Mesothelial cell of epicardium (in vitro differentiated cells): ENCODE measurements at places on chromosomes 4 and X. TPM values are rescaled to one million over a fixed set of nuclear protein-coding genes. Genes with fewer than 3 reads are reported as not detected.

DNA sequence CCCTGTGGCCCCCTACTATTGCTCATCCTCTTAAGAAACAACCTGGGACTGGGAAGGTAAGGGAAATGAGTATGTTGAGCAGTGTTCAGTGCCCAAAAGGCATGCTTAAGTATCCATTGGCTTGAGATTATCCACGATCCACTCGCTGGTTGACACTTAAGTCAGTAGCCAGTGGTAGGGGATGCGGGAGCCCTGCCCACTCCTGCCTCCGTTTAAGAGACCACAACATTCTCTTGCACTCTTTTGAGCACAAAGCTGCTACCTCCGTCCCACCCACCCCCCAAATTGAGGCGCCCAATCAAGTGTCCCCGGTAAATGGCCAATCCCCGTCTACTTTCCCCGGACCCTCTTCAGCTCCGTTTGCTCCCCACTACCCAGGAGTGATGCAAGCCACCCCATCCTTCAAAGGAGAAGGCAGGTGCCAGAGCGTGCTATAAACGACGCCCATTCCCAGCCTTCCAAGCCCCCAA is 25.0 kb downstream of the UTP14A start:
- no peak for DNase-seq

DNA sequence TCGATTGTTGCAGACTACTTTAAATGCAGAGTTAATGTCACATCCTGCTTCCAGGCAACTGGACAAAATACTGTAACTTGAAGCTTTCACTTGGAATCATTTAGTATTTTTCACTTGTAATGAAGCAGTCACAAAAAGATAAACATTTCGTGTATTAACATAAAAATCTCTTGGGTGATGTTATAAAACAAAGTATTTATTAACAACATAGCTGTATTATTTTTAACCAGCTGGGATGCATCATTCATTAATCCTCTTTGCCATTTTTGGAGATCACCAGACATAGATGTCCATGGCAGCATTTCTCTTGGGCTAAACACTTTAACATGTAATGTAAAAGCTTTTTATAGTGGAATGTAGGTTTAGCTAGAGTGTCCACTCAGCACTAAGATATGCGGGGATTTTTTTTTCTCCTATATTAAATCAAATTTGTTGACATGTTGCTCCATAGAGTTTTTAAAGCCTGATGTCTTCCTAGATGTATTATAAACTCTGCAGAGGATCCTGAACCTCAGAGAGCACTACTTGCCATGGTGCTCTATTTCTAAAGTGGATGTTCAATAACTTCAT is 193.7 kb upstream of the SPANXN4 start:
- no peak for DNase-seq

GRCh38 chrX:24371391-24371972 is 11.0 kb downstream of the SUPT20HL1 start:
- DNase-seq: no peak

DNA sequence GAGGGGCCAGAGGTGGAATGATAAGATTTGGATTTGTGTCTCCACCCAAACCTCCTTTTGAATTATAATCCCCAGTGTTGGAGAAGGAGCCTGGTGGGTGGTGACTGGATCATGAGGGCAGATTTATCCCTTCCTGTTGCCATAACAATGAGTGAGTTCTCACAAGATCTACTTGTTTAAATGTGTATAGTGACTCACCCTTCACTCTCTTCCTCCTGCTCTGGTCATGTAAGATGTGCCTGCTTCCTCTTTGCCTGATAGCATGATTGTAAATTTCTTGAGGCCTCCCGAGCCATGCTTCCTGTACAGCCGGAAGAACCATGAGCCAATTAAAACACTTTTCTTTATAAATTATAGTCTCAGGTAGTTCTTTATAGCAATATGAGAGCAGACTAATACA is 348.6 kb downstream of the AR start:
- no peak for DNase-seq

DNA sequence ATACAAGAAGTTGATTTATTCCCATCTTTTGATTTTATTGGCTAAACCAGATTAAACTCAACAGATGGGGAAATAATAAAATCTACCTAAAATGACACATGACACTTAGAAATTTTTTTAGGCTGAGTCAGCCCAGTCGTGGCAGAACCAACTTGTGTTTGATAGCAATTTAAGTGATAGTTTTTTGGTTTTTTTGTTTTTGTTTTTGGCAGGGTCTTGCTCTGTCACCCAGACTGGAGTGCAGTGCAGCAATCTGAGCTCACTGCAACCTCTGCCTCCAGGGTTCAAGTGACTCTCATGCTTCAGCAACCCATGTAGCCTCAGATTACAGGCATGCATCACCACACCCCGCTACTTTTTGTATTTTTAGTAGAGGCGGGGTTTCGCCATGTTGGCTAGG is 370.3 kb upstream of the NOCT start:
- no peak for DNase-seq

GRCh38 chr4:81084029-81084428 is 53.5 kb downstream of the BMP3 start:
- no peak for DNase-seq

DNA sequence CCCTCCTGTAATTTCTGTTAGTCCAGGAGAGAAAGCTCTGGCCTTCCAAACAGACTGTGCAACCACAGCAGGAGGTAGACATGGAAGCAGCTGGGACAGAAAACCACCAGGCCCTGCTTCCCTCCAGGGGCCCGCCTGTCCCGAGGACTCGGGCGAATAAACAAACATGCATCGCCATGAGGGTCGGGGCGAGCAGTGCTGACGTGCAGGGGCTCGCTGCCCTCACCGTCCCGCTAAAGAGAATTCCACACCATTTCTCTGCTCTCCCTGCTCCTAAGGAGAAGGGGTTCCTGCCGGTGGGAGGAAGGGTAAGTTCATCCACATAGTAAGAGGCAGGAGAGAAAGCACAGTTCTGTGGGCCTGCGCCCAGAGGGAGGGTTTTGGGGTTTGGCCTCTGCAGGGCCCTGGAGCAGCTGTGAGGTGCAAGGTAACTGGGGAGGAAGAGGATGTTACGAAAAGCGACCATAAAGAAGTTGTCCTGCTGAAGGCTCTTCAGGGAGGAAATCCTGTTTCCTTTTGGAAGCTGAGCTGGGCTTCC is 54.9 kb downstream of the WFS1 start:
- DNase-seq: no peak

DNA sequence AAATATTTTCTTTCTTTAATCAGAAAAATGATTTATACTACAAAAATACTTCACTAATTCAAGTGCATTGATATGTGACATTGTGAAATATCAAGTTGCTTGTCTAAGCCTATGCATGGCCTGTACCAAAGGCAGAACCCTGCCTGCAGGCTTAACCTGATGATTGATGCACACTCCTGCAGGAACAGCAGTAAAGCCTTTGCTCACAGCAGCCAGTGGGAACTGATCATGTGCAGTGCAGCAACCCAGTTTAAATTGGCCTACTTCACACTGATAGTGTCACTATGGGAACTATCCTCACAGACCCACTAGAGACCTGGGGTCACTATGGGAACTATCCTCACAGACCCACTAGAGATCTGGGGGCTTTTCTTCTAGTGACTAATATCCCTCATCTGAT is 603.8 kb downstream of the RAPGEF2 start:
- DNase-seq: no peak

FAT1 gene
- 211 to 224 TPM (median 224 TPM) in 3 replicates for total RNA-seq

MAGEA12 gene
- total RNA-seq: not detected in 3 replicates

MXD4 gene
- 95.2 to 104 TPM (median 99.4 TPM) in 3 replicates for total RNA-seq

SMIM31 gene
- not detected in 3 replicates for total RNA-seq
